GF-D8 (cell line): ENCODE measurements at places on chromosomes 2 and 18.

- DNase-seq: no peak
Measured at GRCh38 chr2:25895610-25896009, 17.3 kb upstream of the ASXL2 start.

- no peak for DNase-seq
Measured at GRCh38 chr18:46199515-46200147, 95.4 kb downstream of the HAUS1 start.

GRCh38 chr2:228039752-228040534 is 141.5 kb downstream of the SPHKAP start:
- DNase-seq: no peak

DNA sequence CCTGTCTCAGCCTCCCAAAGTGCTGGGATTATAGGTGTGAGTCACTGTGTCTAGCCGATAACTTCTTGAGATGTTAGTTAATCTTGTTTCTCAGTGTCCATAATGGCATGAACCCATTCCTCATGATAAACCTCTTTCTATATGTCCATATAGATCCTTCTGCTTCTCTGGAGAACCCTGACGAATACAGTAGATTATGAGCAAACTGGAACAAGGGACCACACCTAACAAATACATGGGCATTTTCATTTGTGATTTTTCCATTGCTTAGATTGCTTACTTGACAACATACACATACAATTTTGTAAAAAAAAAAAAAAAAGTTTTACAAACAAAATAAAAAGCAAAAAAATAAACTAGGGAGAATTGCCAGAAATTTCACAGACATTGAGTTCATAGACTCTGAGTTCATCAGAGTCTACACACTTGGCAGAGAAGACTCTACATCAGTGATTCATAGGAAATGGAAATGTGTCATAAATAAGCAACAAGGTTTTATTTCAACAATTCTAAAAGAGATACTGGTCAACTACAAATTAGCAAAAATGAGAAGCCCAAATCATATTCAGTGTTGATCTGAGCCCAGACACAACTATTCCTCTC is 96.7 kb downstream of the GALR1 start:
- no peak for DNase-seq

DNA sequence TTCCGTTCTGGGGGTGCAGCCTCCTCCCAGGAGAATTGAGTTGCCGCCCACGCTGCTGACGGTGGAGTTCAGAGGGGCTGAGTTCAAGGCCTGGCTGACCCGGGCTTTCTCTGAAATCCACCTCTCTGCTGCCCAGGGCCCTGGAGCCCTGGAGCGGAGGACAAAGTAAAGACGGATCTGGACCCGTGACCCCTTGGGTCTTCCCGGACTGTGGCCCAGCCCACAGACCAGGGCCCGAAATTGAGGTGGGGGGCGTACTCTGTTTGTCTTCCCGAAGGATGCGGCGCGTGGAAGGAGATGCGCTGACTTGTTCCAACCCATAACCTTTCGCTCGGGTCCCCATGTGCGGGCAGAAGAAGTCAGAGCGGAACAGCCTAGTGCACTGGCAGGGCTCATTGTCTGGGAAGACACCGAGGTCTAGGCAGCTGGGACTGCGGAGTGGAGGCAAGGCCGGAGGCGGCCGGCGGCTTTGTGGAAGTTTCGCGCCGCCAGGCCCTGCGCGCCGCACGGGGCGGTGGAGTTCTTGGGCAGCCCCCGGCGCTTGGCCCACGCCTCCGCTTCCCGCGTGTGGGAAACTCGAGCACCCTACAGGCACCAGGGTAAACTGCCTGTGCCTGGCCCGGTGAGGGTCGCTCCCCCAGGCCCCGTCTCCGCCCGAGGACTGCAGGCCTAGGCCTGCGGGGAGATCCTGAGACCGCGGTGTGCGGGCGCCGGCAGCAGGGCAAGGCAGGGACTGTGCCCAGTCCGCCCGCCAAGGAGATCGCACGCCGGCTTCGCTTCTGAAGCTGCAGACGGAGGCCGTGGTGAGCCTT is 9.8 kb downstream of the POU3F3 start:
- DNase-seq: no peak

DNA sequence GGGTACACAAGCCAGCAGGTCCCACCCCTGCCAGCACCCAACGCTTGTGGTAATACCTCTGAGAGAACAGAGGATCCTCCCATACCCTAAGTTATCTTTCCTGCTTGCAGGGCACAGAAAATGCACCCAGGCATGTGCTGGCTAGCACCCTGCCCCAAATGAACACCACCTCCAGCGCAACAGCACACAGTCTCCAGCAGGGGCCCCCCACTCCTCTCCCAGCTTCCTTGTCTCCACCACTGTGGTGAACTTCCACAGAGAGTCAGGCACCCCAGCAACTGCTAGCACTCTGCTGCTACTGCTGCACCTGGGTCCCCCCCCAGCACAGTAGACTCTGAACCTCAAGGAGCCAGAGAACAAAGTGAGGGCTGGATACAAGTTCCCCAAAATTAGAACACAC is 216.8 kb upstream of the CNTNAP5 start:
- no peak for DNase-seq

DNA sequence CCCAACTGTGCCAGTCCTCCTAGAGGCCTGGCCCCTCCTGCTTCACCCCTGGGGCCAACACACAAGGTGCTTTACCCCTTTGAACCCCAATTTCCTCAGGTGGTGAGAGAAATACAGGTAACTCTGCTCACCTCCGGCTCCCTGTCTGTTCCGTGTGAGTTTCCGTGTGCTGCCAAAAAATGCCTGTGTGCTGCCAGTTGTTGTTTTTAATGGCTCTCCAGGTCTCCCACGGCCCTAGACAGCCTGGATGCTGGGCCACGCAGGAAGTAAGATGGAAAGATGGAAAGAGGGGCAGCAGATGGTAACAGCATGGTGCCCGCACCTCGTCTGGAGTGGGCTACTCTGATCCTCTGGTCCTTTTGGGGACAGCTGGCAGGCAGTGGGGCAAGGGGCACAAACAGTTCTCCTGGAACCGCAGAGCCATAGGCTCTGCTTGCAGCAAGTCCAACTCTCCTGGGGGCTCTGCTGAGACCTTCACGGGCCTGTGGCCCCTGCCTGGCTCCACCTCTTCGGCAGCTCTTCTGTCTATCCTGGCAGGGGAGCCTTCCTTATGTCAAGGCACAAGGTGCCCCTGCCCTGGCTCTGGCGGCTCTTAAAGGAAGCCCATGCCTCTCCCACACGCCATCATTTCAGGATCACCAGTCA is 4.3 kb upstream of the ARHGEF4 start:
- no peak for DNase-seq

DNA sequence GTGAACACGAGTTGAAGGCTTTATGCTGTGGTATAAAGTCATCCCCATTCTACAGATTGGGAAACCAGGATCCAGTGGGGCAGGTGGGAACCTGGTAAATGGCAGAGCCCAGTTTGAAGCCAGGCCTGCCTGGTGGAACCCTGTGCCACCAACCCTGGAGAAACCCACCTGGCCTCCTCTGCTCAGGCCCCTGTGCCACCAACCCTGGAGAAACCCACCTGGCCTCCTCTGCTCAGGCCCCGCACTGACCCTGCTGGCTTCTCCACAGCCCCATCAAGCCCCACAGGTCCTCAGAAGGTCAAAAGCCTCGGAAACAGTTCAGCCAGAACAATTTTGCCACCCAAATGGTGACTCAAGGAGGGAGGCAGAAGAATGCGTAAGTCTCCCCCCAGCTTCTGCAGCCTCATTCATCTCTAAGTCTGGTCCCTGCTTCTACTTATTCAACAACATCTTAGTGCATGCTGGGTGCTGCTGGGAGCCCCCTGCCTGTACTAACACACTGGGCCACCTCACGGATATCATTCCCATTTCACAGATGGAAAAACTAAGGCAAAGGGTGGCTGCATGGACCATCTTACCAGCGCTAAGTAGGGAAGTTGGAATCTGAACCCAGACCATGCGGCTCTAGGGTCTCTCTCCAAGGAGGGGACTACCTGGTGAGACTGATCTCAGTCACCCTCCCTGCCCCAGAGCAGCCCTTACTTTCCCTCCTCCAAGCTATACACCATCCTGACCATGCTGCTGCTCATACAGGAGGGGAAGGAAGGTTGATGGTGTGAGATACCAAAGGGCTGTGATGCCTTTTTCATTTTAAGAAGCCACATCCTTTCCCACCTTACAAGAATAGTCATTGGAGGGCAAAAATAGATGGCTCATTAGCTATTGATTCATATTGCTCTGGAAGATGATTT is 93.7 kb upstream of the ID2 start:
- no peak for DNase-seq

DNA sequence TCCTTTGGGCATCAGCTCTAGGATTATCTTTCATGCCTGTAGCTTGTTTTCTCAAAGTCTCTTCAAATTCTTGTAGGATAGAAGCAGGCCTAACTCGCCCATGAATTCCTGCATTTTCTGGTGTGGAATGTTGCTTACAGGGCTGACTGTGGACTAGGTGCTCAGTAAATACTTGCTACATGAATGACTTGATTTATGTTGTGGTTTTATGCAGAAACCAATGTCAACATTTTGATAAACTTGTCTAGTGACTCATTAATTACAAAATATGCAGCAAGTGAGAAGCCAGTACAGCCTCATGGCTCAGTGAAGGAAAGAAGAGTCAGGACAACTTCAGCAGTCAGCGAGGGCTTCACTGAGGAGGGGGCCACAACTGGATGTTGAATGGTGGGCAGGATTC is 110.6 kb upstream of the SIX2 start:
- DNase-seq: no peak

DNA sequence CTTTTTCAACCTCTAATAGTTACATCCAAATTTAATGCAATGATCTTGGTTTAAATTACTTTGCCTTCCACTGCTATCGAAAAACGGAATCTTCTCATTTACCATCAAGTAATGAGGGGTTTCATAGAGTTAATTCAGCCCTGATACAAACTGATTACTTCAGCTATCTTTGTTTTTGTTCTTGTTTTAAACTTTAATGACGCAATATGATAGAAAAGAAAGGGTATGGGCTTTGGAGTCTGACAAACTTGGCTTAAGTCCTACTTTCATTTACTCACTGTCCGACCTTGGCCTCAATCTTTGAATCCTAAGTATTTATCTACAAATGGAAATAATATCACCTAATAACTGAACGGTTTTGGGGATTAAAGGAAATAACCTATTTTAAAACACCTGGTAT is 16.1 kb downstream of the ADAM17 start:
- DNase-seq: no peak

DNA sequence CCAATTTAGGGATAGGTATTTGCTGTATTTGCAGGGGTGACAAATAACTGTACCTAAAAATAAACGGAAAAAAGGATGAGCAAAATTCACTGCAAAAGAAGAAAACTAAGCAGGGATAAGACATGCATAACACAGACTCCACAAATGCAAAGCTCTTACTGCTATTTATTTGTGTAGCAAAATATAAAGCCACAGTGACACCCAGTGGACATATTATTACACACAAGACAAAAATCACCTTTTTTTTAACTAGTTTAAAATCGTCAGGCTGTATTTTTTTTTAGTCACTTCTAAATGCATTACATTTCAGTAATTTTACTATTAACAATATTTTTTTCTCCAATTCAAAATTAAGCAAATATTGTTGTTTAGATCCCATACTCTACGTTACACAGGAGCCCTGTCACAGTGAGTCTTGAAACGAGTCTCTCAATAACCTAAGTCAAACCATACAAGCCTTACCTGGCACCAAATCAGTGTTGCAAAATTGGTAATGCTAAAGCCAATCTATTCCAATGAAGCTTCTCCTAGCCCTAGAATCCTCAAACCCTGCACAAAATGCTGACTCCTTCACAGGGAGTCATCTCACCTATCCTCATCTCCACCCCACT is 23.7 kb downstream of the METTL4 start:
- DNase-seq: peak; percentile 44

DNA sequence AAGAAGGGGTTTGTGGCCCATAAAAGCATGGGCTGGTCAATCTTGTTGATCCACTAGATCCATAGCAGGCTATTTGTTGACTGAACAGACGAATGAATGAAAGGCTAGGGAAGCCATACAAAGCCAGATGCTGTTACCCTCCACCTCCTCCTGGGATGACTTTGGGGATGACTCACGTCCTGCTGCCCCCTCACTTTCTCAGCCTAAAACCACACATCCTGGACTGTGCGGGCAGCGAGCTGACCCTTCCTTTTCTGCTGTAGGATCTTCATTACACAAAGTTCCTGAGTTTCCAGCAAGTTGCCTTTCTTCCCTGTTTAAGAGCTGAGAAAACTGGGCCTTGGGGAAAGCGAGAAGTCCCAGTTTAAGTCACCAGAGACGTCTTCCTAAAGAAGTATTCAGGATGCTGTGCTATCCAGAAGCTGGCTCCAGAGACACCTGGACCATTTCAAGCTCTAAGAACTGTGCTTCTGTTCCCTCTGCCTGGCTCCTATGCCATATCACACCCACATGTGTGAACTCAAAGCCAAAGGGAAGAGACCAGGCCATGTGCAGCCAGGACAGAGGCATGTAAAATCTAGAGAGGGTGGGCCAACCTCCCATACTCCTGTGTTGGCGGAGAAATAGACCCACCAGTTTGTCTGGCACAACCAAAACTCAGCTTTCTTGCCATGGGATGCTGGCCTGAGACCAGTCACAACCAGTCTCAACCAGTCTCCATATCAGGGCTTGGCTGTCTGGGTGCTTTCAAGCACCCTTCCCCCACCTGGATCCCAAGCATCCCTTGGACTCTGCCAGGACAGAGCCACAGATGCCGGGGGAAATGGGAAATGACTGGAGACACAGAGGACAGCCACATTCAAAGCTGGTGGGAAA is 4.7 kb upstream of the SLC20A1 start:
- DNase-seq: no peak

GRCh38 chr2:217798743-217799562 is 203.8 kb downstream of the TNS1 start:
- DNase-seq: peak; percentile 16

GRCh38 chr18:25190472-25190871 is 161.5 kb downstream of the ZNF521 start:
- no peak for DNase-seq

GRCh38 chr18:51188024-51188701 is 9.3 kb downstream of the MEX3C start:
- DNase-seq: no peak

DNA sequence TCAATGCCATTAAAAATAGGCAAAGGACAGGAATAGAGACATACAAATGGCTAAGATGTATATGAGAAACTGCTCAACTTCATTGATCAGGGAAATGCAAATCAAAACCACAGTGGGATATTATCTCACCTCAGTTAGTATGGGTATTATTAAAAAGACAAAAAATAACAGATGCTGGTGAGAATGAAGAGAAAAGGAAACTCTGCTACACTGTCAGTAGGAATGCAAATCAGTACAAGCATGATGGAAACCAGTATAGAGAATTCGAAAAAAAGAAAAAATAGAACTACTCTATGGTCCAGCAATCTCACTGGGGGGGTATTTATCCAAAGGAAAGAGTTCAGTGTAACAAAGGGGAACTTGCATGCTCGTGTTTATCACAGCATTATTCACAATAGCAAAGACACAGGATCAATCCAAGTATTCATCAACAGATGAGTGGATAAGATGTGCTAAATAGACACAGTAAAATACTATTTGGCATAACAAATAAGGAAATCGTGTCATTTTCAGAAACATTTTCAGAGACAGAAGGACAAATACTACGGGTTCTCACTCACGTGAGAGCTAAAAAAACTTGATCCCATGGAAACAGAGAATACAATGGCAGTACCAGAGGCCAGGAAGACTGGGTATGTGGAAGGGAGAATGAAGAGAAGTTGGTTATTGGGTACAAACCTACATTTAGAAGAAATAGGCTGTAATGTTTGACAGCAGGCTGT is 60.6 kb downstream of the CCDC74A start:
- no peak for DNase-seq

GRCh38 chr2:163312713-163313112 is 423.1 kb downstream of the FIGN start:
- DNase-seq: no peak
